NK-92 treated with Interleukin-12 subunit alpha and Interleukin-12 subunit beta, amount 100 ng/mL, for 24 hours (cell line): ENCODE measurements at places on chromosomes 4 and X.

DNA sequence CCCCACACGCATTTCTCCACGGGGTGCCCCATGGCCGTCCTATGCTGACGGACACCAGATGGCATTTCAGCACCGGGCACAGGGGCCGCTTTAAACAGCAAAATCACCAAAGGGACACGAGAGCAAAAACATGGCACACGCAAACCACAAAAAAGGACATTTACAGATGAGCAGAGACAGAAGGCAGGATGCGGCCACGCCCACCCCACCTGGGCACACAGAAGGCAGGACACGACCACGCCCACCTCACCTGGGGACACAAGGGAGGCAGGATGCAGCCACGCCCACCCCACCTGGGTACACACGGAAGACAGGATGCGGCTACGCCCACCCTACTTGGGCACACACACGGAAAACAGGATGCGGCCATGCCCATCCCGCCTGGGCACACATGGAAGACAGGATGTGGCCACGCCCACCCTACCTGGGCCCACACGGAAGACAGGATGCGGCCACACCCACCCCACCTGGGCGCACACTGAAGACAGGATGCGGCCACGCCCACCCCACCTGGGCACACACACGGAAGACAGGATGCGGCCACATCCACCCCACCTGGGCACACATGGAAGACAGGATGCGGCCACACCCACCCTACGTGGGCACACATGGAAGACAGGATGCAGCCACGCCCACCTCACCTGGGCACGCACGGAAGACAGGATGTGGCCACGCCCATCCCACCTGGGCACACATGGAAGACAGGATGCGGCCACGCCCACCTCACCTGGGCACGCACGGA is 69.1 kb downstream of the FAM53A start:
- DNase-seq, result no peak

DNA sequence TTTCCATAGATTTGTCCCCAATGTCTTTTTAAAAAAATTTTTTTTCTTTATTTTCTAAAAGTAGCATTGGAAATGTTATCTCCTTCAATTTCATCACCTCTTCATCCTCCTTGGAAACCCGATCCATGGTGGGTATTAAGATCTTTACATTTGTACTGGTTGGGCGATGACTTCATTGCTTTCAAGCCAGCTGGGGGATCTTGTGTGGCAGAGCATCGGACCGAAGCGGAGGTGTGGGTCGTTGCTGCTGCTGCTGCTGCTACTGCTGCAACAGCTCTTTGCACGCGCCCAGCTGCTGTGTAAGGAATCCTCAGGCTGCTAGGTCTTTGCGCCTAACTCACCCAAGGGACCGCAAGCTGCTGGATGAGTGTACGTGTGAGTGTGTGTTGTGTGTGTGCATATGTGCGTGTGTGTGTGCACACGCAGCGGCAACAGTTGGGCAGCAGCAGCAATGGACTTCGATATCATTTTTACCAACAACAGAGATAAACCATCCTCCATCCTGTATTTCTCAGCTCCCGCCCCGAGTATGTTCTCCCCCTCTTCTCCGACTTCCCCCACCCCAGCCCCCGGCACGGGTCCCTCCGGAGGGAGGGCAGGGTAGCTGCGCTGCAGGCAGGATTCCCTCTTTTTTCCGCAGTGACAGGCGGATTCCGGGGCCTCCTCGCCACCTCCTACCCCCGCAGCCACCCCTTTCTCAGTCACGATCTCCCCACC is 768 bp upstream of the CDKL5 start:
- DNase-seq, result no peak

GRCh38 chrX:38060331-38060878 is 54.1 kb downstream of the SYTL5 start:
- DNase-seq, result no peak

GRCh38 chrX:132908891-132909290 is 49.5 kb downstream of the HS6ST2 start:
- DNase-seq, result no peak

DNA sequence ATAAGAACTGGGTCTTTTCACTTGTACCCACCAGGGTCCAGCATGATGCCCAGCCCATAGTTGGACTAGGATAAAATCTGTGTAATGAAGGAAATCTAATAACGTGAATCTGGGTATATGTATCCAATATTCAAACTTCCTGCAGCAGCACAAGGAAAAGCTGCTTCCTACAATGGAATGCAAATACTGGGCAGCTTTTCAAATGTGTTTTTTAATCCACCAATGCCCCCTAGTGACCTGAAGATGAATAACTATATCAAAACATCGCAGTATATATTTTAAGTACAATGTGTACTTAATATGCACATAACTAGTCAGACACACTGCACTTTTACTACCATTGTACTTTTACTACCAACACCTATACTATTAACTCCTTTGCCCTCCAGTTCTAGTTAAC is 5.3 kb downstream of the APOO start:
- no peak for DNase-seq

DNA sequence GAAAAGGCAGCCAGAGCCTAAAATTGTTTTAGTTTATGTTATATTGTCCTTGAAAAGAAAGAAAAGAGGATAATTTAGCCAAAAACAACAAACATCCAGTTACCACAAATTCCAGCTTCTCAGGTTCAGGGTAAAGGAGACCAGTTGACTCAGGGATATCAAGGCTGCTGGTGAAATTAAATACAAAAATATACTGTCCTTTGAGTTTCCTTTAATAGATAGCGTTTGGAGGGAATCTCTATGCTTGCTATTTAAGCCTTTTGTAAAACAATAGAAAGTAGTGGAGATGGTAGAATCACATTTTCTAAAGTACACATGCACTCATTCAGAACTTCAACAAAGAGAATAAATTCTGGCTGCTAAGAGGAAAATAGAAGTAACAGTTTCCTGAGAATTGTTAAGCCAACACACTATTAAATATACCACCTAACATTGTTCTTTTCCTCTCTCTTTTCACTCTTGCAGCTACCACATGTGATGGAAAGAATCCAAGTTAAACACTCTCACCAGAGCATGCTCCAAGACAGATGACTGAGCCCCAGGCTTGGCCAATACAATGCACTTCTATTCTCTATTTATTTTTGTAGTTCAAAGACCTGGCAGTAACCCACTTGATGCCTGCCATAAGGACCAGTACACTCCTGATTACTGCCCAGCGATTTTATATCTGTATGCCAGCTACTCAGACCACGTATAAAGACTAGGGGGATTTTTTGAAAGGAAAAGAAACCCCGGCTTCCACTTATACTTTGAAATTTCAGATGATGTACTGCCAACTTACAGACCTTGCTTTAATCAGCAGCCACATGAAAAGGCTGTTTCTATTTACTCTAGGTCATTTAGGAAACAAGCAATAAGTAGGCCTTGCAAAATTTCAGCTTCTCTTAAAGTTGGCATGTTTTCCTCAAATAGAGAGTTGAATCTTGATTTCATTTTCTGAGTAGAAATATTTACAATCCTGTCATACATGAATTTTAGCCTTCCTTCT is 756.9 kb downstream of the FAT4 start:
- DNase-seq, result no peak

- DNase-seq, result no peak
These were observed 84.1 kb downstream of the DGKK start for GRCh38 chrX:50386520-50386919.

DNA sequence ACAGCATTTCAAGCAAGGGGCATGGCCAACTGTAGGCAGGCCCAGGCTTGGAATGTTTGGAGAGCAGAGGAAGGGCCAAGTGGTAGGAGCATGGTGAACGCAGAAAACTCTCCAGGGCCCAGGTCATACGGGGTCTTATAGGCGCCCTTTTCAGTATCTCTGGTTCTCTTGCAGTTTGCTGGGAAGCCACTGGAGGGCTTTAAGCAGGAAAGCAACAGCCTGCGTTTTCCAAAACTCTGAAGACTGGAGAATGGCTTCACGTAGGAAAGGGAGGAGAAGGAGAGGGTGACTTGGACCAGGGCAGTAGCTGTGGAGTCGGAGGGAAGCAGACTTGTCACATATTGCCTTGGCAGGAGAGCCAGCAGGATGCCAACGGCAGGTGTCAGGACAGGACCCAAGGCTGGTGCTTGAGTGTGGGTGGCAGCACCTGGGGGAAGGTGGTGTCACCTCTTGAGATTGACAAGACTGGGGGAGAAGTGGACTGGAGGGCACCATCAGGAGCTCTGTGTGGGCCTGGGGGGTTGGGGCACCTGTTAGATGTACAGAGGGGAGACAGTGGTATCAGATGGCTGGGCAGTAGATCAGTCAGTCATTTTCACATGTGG is 21.9 kb downstream of the TKTL1 start:
- no peak for DNase-seq

DNA sequence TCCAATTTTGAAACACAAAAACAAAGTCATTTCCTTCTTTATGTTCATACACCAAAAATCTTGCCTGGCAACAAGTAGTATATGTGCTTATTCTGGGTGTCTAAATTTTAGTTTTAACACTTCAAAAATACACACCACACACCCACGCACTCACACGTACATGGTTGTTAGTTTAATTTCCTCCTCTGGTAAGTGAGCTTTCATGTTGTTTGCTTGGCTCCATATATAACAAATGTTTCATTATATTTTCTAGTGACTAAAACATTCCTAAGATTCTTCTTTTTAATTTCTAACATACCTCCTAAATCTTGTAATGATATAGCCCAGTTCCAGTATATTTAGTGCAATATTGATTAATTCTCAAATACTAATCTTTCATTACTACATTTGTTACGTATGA is 80.9 kb downstream of the PRDM5 start:
- DNase-seq, result no peak

DNA sequence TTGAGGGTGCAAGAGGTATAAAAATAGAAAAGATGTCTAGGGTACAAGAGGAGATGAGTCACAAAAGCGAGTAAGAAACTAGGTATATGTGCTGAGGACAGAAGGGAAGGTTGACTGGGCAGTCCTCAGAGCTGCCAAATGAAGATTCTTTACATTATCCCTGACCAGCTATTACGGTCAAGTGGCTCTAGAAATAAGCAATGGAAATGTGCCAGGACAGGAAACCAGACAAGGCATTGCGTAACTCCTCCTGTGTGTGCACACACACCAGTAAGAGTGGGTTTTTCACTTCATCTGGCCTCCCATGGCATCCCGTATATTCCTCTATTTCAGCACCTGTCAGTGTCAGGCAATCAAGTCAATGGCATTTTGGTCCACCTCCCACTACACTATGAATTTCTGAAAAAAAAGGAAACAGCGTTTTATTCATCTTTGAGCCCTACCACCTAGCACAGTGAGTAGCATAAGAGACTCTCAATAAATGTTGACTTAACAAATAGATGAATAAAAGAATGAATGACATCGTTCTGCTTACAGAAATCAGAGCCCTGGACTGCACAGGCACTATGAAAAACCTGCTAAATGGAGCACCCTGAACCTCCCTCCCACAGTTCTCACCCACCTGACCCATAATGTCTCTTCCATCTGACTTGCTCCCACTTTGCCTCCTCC is 62.6 kb upstream of the KLF3 start:
- no peak for DNase-seq

GRCh38 chr4:189053621-189054020 is 887.1 kb upstream of the FRG1 start:
- DNase-seq, result no peak

DNA sequence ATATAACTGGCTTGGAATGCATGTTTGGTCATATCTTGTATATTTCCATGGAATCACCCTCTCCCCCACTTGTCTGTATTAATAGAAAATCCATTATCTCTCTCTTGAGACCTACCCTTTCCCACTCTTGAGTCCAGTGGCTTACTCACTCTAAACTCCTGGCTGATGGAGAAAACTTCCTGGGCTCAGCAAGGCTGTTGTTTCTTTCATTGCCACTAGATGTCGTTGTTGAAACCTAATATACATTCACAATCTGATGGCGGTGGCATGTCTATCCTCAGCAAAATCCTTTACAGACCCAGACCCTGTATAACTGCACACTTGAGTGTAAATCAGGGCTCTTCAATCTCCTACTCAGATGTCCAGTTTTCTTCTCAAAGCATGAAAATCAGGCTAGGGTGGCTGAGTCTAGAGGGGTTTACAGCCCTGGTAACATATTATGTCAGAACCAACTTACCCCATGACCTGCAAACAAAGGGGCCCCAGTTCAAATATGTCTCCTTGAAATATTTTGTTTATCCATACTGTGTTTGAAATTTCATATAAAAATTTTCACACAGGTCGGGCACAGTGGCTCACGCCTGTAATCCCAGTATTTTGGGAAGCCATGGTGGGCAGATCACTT is 70.0 kb upstream of the FAM241A start:
- no peak for DNase-seq

GRCh38 chrX:153799326-153799725 is 4.9 kb downstream of the SSR4 start:
- DNase-seq, result no peak

GRCh38 chr4:144376866-144377265 is 236.3 kb upstream of the GYPA start:
- DNase-seq, result no peak

- no peak for DNase-seq
These were observed 98.1 kb upstream of the VCX3B start for GRCh38 chrX:8366481-8366880.

DNA sequence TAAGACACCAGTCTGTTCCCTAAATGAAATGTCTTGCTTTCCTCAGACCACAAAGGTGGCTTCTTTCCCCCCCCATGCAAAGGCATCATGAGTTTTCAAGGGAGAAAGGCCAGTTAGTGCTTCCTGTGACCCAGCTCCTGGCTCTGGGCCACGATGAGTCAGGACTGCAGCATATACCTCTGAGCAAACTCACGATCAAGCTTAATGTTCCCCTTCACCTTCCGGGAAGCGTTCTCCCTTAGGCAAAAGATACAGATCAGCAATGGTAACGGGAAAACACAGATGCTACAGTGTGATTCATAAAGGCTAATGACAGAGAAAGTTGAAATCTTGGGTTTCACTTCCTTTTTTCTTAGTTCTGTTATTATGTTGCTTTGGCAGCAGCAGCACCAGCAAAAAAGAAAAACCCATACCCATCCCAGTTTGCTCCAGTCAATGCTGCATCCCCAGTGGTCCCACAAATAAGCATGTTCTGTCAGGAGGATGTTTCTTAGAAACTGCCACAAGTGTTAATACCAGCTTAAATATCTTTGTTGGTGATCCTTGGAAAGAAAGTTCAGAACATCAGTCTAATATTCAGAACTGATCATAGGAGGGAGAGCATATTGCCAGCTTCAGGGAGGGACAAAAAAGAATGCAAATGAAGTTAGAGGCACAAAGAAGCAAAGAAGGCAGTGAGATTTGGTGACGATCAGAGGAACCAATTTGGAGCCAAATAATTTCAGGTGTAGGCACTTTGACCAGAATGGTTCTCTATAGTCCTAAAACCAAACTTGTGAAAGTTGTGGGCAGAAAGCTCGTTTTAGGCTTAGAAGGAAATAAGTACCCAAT is 41.2 kb downstream of the LONRF3 start:
- no peak for DNase-seq

- no peak for DNase-seq
These were observed 89.1 kb upstream of the C1GALT1C1 start for GRCh38 chrX:120718969-120719368.

DNA sequence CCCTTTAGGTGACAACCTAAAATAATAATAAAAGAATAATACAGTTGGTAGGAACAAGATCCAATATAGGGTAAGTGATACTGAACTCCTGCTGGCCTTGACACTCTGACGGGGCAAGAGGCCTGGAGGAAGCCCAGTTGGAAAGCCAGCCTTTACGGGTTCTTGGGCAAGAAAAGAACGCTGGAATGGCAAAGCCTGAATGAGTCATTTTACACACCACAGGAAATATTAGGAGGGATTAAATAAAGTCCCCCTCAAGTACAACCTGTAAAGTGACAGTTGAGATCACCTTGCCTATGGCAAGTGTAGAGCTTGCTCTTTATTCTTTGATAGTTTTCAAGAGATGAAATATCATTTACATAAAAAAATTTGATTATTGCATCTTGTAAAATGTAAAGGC is 244.5 kb upstream of the TLL1 start:
- DNase-seq, result no peak

- DNase-seq, result no peak
These were observed 240.4 kb upstream of the VEGFC start for GRCh38 chr4:177033135-177033534.
